Upper lobe of left lung (tissue), 6 donors: ENCODE measurements at places on chromosomes 7 and 10. TPM values are rescaled to one million over a fixed set of nuclear protein-coding genes. Genes with fewer than 3 reads are reported as not detected.

Gene PODXL
- 57.0 TPM for total RNA-seq

Gene DNA2
- total RNA-seq: 4.2 TPM

Gene CALCR
- total RNA-seq: 0.09 TPM

Gene MACC1
- 21.5 TPM for total RNA-seq

Gene CYP2C19
- not detected for total RNA-seq

Gene JAZF1
- 11.7 TPM for total RNA-seq

Gene FBXO24
- total RNA-seq: 4.2 TPM

Gene AUTS2
- total RNA-seq: 93.1 TPM

Gene CLRN3
- total RNA-seq: not detected

Gene PILRA
- 52.4 TPM for total RNA-seq

Gene HECW1
- total RNA-seq: 0.76 TPM

Gene GRB10
- 33.1 TPM for total RNA-seq

Gene SLC35G1
- total RNA-seq: 3.0 TPM

Gene PDLIM1
- 151 TPM for total RNA-seq

Gene IL6
- 1.6 TPM for total RNA-seq

Gene SPAM1
- not detected for total RNA-seq

Gene SYT15B
- 61.2 TPM for total RNA-seq

Gene SPDYE1
- total RNA-seq: not detected

Gene LAMB4
- 0.79 TPM for total RNA-seq

Gene UNCX
- total RNA-seq: not detected
